ENCODE measurements at places on chromosomes 12 and 14. TPM values are rescaled to one million over a fixed set of nuclear protein-coding genes. Genes with fewer than 3 reads are reported as not detected.

The KRT74 gene
- total RNA-seq = 0.20 TPM

The BCL2L14 gene
- total RNA-seq = 0.47 TPM

DNA sequence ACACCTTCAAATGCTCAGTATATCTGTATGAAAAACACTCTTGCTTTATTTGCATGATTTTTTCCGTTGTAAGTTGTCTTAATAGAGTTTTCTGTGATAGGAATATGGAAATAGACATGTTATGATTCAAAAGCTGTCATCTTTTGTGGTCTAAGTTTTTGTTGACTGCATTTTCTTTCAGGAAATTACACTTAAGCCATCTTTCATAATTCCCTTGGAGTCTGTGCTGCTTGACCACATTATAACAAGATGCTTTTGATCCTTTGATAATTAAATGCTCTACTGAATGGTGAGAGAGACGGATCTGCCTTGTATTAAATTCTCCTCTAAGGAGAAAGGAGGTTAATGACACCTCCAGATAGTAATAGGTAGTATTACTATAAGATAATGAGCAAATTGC lies 272.8 kb upstream of the DAAM1 start:
- DNase-seq = no peak

DNA sequence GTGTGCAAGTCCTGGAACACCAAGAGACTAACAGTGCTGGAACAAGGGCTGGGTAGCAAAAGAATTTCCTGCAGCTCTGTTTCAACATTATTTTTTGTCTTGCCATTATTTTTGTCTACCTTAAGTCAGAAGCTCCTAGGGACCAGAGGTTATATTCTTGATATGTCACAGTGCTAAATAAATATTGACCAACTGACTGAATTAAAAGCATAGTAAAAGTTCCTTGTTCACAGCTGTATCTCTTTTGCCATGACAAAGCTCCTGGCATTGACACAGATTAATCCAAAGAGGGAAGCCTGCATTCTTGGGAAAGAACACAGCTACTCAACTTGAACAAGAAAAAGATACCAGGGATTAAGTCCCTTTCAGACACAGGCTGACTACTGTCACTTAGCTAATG lies 136.5 kb downstream of the SPTSSA start:
- DNase-seq = no peak

- DNase-seq = no peak
Measured at GRCh38 chr14:77682158-77682553, 25.7 kb downstream of the ALKBH1 start.

DNA sequence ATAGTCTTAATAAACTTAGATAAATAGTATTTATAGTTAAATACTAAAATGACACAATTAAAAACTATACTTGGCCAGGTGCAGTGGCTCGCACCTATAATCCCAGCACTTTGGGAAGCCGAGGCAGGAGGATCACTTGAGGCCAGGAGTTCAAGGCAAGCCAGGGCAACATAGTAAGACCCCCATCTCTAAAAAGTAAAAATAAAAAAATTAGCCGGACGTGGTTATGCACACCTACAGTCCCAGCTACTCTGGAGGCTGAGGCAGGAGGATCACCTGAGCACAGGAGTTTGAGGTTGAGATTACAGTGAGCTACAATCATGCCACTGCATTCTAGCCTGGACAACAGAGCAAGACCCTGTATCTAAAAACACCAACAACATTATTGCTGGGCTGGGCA lies 16.0 kb downstream of the CINP start:
- no peak for DNase-seq

DNA sequence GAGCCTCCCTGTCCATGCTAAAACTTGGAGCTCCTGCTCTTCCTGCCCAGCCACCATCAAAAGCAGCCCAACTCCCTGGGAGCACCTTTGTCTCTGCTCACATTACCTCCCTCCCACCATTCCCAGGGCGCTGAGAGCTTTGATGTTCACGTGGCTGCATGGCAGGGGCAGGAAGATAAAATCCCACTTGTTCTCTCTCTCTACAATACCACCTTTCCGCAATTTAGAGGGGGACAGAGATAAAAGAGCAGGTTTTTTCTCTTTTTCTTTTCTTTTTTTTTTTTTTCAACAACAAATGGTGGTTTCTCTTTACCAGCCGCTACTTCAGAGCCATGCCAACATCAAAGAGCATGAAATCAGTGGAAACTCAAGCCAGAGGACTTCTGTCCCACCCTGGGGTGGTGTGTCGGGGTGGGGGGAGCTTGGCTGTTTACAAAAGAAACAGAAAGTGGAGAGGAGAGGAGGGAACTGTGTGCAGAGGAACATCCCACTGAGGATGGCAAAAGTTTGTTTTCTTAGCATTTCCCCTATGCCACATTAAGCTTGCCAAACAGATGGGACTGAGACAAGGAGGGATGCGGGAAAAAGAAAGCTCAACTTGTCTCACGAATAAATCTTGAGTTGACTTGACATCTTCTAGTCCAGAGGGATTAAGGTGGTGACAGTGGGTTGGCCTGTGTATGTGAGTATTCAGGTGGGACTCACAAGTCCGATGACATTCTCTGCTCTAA lies 103.7 kb upstream of the NUDT4 start:
- DNase-seq = no peak
